Cardiac septum (tissue), 1 donor: ENCODE measurements at places on chromosomes 1 and 21. TPM values are rescaled to one million over a fixed set of nuclear protein-coding genes. Genes with fewer than 3 reads are reported as not detected.

- DNase-seq: no peak
Measured at GRCh38 chr1:169594391-169594790, 8.1 kb upstream of the F5 start.

DNA sequence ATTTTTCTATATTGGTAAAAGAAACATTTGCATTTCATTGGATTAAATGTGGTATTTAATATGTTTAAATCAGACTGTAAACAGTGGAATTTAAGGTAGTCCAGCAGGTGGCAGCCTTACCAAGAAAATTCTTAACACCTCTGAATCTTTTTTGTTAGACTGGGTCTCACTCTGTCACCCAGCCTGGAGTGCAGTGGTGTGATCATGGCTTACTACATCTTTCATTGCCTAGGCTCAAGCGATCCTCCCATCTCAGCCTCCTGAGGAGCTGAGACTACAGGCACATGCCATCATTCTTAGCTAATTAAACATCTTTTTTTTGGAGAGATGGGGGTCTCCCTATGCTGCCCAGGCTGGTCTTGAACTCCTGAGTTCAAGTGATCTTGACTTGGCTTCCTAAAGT, 98.8 kb downstream of the RABGAP1L start:
- no peak for DNase-seq

- no peak for DNase-seq
Measured at GRCh38 chr1:114554577-114554976, 26.8 kb downstream of the BCAS2 start.

Gene LCE6A
- not detected for total RNA-seq

Gene AQP10
- 0.70 TPM for total RNA-seq

Gene FCMR
- 4.4 TPM for total RNA-seq

Gene HSD3B1
- not detected for total RNA-seq

GRCh38 chr21:26433386-26433785, 139.7 kb downstream of the CYYR1 start:
- no peak for DNase-seq

Gene INSRR
- 0.24 TPM for total RNA-seq
